ENCODE measurements at places on chromosomes 13 and 19.

DNA sequence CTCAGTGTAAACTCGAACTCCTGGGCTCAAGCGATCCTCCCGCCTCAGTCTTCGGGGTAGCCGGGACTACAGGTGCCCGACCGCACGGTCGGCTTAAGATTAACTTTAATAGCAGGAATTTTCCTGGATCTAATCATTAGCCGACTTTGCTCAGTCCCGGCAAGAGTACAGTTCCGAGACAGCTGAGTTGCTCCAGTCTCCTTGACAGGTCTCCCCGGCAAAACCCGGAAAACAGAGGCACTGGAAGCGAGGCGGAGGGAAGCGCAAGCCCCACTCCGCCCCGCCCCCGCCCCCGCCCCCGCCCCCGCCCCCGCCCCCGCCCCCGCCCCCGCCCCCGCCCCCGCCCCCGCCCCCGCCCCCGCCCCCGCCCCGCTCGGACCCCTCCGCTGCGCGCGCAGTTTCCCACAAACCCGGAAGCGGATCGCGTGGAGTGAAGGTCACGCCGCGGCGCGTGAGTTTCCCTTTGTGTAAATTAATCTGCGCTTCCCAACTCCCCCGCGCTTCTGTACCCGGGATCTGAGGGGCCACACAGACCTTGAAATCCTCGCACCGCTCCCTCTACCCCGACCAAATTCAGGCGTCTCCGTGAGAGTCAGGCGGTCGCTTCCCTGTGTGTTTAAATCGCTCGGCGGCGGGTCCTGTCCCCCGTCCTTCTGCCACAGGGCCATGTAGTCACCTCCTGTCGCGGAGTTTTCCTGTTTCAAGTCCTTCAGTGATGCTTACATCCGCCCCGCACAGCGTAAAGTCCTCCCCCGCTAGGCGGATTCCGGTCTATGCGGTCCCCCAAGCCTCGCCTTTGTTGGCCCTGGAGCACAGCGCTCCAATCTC is at the start of gene ZNF480:
ZNF480 (plus strand) TSS at position 397 of the 828 bp plus-strand sequence. CDS start 3,244 bp downstream, outside the sequence.
- peak; percentile 74 for DNase-seq

GRCh38 chr13:63124863-63125262 is 1709.2 kb upstream of the PCDH20 start:
- DNase-seq, result no peak

- no peak for DNase-seq
Measured at GRCh38 chr19:45222724-45223123, 22.5 kb downstream of the EXOC3L2 start.

- no peak for DNase-seq
Measured at GRCh38 chr19:336067-336614, 8.5 kb downstream of the MIER2 start.

DNA sequence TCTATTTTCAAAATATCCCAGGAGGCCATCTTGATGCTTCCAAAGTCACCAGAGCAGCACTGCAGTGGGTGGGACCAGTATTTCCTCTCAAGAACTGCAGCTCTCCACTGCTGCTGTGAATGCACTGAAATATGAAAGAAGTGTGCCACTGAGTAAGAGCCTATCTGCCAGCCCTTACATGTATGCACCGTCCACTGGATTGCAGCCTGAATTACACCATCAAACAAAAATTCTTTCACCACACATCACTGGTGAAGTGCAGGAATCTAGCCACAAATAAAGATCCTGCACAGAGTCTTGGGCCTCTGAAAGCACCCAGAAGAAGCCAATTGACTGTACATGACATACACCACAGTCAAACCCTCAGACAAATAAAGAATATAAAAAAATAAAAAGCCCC is 249.0 kb downstream of the LHFPL6 start:
- DNase-seq, result no peak

GRCh38 chr13:48161530-48162179 is 66.8 kb upstream of the MED4 start:
- no peak for DNase-seq

DNA sequence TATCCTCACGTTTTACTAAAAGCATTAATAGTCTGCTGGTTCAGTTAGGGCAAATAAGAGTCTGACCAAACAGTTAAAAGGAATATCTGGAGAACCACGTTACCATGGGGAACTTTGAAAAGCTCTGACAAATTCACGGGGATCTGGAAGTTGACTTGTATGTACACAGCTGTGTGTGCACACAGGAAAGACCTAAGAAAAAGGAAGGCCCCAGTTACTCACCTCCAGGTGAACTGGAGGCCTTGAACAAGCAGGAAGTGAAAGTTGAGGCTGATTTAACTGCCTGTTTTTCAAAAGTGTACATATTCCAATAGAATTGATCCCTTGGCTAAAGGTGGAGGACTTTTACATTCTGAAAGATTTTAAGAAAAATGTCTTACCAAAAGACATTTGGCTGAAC is 1891.6 kb upstream of the PCDH20 start:
- DNase-seq, result no peak

DNA sequence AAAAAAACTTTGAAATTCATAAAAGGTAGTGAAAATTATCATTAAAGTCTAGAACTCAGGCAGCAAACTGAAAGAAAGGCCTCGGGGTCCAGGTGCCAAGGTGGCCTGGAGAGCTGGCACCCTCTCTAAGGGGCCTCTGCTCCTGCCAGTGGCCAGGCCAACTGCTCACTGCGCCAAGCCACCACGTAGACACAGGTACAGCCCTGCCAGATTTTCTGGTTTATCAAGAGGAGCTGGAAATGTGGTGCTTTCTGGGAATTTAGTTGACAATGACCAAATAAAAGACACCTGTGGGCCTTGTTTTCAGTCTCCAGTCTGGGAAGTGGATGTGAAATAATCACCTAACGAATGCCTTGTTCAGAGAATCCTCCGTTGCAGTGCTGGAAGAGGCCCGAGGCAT is 22.8 kb downstream of the ZNF574 start:
- no peak for DNase-seq

GRCh38 chr13:98535501-98536354 is 41.2 kb downstream of the STK24 start:
- DNase-seq, result no peak

DNA sequence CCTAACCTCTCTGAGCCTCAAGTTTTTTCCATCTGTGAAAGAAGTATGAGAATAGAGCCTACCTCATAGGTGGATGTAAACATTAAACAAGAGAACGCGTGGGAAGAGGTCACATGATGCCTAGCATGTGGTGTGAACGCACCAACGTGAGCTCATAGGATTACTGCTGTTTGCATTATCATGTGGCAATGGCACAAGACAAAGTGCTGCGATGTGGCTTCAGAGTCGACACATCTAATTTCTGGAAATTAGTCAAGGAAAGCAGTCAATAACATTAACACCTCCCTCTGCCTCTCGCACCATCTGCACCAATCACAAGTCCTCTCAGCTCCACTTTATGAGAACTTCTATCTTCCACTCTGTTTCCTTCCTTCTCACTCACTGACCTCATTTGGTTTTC is 489.7 kb downstream of the COG6 start:
- DNase-seq, result no peak

DNA sequence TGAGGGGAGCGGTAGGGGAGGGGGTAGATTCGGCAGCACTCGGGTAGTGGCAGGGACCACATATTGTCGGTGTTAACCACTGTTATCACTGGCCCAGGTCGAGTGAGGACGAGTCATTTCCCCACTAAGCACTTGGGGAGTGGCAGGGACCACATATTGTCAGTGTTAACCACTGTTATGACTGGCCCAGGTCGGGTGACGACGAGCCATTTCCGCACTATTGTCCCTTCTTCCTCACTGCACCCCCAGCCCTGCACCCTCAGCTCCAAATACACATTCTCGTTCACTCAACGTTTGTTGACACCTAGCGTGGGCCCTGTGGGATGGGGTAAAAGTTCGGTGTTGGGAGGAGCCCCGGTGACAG is 467 bp upstream of the CLN5 start:
- DNase-seq, result peak; percentile 49

GRCh38 chr13:31747291-31747690 is 8.0 kb downstream of the RXFP2 start:
- DNase-seq, result no peak

GRCh38 chr13:30705680-30706079 is 29.7 kb upstream of the ALOX5AP start:
- no peak for DNase-seq

- no peak for DNase-seq
Measured at GRCh38 chr19:16969135-16969534, 57.5 kb downstream of the CPAMD8 start.

GRCh38 chr13:78777976-78778375 is 119.0 kb upstream of the OBI1 start:
- DNase-seq, result no peak

DNA sequence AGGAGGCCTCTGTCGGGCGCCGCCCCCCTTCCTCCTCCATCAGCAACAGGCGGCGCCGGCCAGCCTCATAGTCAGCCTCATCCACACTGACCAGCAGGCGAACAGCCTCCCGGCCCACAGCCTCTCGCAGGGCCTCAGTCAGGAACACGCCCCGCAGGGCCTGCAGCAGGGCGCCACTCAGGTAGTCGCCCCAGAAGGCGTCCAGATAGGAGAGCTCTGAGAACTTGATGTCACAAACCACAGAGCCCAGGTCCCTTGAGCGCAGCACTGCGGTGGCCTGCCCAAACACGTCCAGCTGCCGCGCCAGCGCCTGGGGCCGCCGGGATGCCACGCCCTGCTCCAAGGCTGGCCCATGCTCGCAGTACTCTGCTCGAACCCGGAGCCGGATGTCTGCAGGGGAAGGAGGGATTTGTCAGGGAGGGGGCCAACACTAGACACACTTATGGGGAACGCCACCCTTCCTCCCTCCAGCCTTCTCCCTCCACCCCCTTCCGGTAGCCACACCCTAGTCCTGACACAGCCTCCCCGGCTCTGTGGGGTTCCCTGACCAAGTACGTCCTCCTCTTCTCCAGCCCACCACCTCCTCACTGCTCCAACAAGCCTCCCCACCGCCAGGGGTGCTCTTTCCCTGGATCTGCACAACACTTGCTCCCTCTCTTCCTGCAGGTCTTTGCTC is 17.9 kb downstream of the DEDD2 start:
- no peak for DNase-seq

- DNase-seq, result no peak
Measured at GRCh38 chr13:24147570-24147963, 13.0 kb upstream of the SPATA13 start.

- DNase-seq, result no peak
Measured at GRCh38 chr13:89061821-89062220, 1390.7 kb downstream of the SLITRK5 start.

- no peak for DNase-seq
Measured at GRCh38 chr19:12834976-12835757, 788 bp upstream of the RTBDN start.

GRCh38 chr19:48740164-48740972 is at the start of gene RASIP1:
Gene RASIP1 (minus strand): TSS chr19:48740610. CDS start chr19:48740282, 328 bp downstream.
- DNase-seq, result no peak

DNA sequence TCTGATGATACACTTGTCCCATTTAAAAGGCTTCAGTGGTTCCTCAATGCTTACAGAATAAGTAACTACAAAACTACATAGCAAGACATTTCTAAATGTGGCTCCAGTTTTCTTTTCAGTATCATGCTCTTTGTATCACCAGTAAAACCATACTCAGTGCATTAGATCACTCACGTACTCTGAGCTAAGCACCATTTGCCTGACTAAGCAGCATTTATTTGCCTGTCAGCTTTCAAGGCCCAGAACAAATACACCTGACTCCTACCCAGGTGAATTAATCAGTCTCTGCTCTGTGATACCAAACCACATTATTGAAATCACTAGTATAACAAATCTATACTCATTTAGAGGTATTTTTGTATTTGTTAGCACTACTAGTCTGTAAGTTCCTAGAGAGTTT is 47.4 kb upstream of the PCDH20 start:
- no peak for DNase-seq

GRCh38 chr19:35928507-35928906 is 7.7 kb upstream of the LRFN3 start:
- DNase-seq, result no peak

DNA sequence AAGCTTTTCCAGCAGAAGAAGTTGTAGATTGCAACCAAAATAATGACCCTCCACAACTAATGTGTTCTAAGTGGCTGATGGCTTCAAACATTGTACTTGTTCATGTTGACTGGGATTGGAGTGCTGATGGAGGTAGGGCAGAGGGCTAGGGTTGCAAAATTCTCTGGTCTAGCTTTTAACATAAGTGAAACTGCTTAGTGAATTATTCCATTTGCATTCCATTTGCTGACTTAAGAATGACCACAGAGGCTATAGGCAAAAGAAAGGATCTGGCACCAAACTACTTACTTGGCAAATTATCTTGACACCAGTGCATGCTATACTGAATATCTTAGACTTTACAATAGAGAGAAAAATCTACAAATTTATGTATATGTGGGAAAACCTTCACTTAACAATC is 287.0 kb downstream of the FGF9 start:
- no peak for DNase-seq

- DNase-seq, result no peak
Measured at GRCh38 chr13:76570510-76570971, 315.7 kb downstream of the KCTD12 start.

DNA sequence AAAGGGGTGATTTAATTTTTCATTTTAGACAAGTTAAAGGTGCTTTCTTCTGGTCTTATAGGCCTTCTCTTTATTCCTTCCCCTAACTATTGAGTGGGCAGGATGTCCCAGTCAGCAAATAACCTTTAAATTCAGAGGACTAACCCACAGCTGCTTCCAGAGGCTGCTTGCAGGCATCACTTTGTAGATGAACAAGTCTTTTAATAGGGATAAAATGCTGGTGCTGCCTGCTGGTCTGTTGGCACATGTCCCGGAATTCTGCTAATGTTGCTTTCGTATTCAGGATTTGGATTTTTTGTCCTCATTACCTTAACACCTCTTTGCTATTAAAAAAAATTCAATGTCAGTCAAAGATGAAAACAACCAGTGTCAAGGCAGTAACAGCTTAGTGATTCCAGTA is 132.7 kb upstream of the KL start:
- no peak for DNase-seq

DNA sequence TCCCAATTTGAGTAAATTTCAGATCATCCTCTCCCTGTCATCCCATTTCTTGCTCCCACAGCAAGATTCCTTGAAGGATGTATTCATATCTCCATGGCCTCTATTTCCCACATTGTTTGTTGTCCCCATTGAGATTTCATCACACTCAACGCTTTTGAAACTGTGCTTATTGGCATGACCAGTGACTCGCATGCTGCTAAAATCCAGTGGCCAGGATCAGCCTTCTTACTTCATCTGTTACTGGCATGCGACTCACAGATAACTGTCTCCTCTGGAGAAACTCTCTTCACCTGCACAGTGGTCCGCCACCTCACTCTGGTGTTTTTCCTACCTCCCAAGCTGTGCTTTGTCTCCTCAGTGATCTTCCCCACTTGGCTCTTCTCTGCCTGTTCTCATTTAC is 95.8 kb downstream of the WASF3 start:
- no peak for DNase-seq

Data from activated T-cell treated with anti-CD3 and anti-CD28 coated beads for 4 hours (primary cell).